ENCODE measurements at places on chromosomes 3 and 15.
A peak's percentile ranks its signal among the peaks of the same experiment; 100 is the strongest.

GRCh38 chr3:24495326-24495994 lies 810 bp upstream of the THRB start:
- DNase-seq: no peak

DNA sequence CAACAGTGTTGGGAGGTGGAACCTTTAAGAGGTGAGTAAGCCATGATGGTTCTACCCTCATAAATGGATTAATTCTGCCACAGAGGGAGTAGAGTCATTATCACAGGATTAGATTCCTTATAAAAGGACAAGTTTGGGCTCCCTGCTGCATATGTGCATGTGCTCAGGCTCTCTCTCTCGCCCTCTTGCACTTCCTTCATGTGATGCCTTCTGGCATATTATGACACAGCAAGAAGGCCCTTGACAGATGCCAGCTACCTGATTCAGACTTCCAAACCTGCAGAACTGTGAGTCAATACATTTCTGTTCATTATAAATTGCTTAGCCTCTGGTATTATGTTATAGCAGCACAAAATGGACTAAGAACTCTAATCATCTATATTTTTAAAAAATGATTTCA lies 205.3 kb downstream of the CTNNB1 start:
- no peak for DNase-seq

GRCh38 chr3:18425641-18426257 lies 610 bp upstream of the SATB1 start:
- DNase-seq: peak; percentile 66

GRCh38 chr3:44992555-44993470 lies 16.8 kb downstream of the EXOSC7 start:
- DNase-seq: no peak

- no peak for DNase-seq
Observed at GRCh38 chr15:48550822-48551525, 94.5 kb downstream of the FBN1 start.

- DNase-seq: no peak
Observed at GRCh38 chr15:79243723-79244122, 38.8 kb upstream of the ANKRD34C start.

DNA sequence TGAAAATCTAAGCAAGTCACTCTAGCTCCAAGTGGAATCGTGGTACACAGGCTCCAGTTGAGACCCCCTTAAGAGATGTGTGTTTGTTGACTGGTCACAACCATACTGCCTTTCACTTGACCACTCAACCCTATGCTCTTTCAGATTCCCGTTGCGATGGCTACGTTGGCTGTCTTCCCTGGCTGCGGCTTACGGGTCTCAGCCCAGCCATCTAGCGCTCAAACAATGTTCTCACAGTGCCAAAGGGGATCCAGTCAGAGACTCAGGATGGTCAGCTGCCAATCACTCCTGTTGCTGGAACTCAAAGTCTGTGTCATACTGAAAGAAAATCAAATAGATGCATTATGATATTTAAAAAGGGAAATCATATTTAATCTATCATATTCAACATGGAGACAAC lies 237.6 kb downstream of the ITPR1 start:
- no peak for DNase-seq

DNA sequence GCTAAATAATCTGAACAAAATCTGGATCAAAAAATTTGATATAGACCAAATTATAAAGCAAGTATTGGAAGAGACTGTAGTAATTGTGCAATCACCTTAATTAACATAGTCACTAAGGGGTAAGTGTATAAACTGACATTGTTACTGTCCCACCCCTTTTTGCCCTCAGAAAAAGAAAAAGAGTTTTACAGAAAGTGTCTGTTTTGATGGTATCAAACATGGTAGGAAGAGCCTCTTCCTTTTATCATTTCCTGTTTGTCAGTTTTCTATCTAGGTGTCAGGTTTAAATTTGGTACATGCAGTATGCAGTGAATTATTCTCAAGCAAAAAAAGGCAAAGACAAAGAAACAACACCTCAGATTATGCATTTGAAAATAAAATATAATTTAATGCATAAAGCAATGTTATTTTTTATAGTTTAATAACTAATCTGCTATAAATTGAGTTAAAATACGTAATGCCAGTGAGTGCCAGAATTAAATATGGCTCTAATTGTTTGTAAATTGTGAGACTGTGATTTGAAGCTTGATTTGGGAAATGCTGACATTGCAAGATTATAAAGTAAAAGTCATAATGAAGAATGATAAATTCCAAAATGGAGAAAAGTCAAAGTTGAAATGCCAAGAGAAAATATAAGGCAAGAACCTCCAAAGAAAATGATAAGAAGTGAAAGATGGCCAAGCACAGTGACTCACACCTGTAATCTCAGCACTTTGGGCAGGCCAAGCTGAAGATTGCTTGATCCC lies 30.3 kb upstream of the CMC1 start:
- DNase-seq: no peak

GRCh38 chr3:178540184-178540583 lies 3.9 kb downstream of the KCNMB2 start:
- no peak for DNase-seq

DNA sequence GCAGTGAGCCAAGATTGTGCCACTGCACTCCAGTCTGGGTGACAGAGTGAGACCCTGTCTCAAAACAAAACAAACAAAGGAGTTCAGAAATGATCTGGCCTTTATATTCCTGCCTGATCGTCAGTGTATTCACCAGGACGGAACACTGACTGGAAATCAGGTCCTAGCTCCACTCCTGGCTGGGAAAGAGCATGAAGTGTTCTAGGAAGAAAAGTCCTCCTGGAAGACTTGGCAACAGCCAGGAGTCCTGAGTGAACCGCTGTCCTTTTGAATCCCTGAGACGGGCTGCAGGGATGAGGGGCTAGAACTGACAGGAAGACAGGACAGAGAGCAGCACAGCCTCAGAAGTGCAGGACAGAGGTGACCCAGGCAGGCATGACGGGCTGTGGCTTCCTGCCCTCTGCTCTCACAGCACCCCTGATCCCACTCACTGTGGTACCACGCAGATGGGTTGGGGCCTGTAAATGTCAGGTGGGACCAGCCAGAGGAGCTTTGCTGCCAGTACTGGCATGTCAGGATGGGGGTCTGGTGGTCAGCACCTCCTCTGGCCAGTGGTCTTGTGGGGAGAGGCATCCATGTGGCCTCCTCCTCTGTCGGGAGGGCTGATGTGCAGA lies 23.5 kb downstream of the FAN1 start:
- no peak for DNase-seq

- no peak for DNase-seq
Observed at GRCh38 chr3:72766866-72767265, 81.4 kb downstream of the SHQ1 start.

DNA sequence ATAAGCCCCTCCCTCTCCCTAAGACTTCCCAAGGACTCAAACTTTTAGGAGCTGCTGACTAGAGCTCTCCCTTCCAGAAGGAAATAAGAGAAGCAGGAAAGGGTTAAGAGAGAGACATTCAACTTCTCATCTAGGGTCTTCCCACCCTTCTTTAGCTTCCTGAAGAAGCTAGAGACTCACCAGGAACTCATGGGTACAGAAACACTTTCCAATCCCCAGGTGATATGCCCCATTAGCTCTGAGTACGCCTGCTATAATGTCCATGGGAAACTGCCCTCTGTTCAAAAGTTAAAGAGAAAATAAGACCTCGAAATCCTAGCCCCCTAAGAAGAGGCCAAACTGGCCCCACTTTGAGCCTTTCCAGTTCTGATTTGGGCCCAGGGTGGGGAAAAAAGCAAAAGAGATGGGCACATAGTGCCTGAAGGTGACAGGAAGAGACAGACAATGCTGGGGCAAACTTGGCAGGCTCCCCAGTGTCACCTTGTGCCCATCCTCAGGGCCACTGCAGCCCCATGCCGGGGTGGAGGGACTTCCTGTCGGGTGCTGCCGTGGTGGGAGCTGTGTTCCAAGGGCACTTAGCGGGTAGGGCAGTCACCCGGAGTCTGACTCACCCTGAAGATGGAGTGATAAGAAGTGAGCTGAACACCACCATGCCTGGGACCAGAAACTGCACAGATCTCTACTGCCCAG lies 29.5 kb downstream of the CCDC12 start:
- DNase-seq: peak; percentile 62

Measured in activated T-cell treated with anti-CD3 and anti-CD28 coated beads for 48 hours (primary cell).